ENCODE measurements at places on chromosomes 13 and 19. TPM values are rescaled to one million over a fixed set of nuclear protein-coding genes. Genes with fewer than 3 reads are reported as not detected.

IFNL1 gene
- not detected for total RNA-seq

CCL25 gene
- total RNA-seq: not detected

IGSF23 gene
- not detected for total RNA-seq

ZNF556 gene
- total RNA-seq: not detected

TIMM50 gene
- 36.9 TPM for total RNA-seq

ZNF816 gene
- total RNA-seq: 9.8 TPM

FSD1 gene
- total RNA-seq: 1.1 TPM

RPL36 gene
- 257 TPM for total RNA-seq

WDR88 gene
- not detected for total RNA-seq

DAND5 gene
- not detected for total RNA-seq

ZNF614 gene
- 9.4 TPM for total RNA-seq

TUBA3C gene
- not detected for total RNA-seq

SHANK1 gene
- 1.1 TPM for total RNA-seq

ELF1 gene
- 60.7 TPM for total RNA-seq

PTGIR gene
- 2.9 TPM for total RNA-seq

LRRC63 gene
- total RNA-seq: not detected

KASH5 gene
- total RNA-seq: not detected

MUC16 gene
- not detected for total RNA-seq

S1PR2 gene
- total RNA-seq: 14.1 TPM

MYO9B gene
- total RNA-seq: 86.9 TPM

FPR1 gene
- 4.4 TPM for total RNA-seq

CGB1 gene
- total RNA-seq: 0.29 TPM

KLK4 gene
- 0.29 TPM for total RNA-seq

OVOL3 gene
- not detected for total RNA-seq

TMEM86B gene
- 2.5 TPM for total RNA-seq

GPR18 gene
- total RNA-seq: under 0.01 TPM

TNFSF11 gene
- total RNA-seq: 0.72 TPM

C19orf73 gene
- not detected for total RNA-seq

CEACAM3 gene
- total RNA-seq: not detected

KIR2DL4 gene
- not detected for total RNA-seq

TMEM272 gene
- not detected for total RNA-seq

STXBP2 gene
- 1.2 TPM for total RNA-seq

NLRP5 gene
- not detected for total RNA-seq

SLC15A1 gene
- not detected for total RNA-seq

IL12RB1 gene
- 0.29 TPM for total RNA-seq

SIGLEC9 gene
- not detected for total RNA-seq

ATP4A gene
- not detected for total RNA-seq

NBEA gene
- 3.2 TPM for total RNA-seq

ZNF383 gene
- total RNA-seq: 10.1 TPM

SIGLEC12 gene
- total RNA-seq: under 0.01 TPM

ZNF579 gene
- 6.9 TPM for total RNA-seq

SERP2 gene
- 6.5 TPM for total RNA-seq

CERS1 gene
- total RNA-seq: 0.36 TPM

OR7A5 gene
- total RNA-seq: not detected

SMIM24 gene
- not detected for total RNA-seq

GNA15 gene
- not detected for total RNA-seq

CD320 gene
- 22.8 TPM for total RNA-seq

NTF4 gene
- total RNA-seq: not detected

TTC9B gene
- total RNA-seq: not detected

ANGPTL8 gene
- total RNA-seq: not detected

GNG8 gene
- total RNA-seq: not detected

WDR87 gene
- not detected for total RNA-seq

CDC42EP5 gene
- 20.3 TPM for total RNA-seq

MBD3L2 gene
- not detected for total RNA-seq

MATK gene
- not detected for total RNA-seq

C1QTNF9 gene
- not detected for total RNA-seq

ZNF229 gene
- total RNA-seq: 11.8 TPM

SULT2A1 gene
- not detected for total RNA-seq

Measured in osteoblast (primary cell).